ENCODE measurements at places on chromosomes 6 and 20. TPM values are rescaled to one million over a fixed set of nuclear protein-coding genes. Genes with fewer than 3 reads are reported as not detected.

HLA-DRB5 gene
- 14.0 TPM for total RNA-seq

DNA sequence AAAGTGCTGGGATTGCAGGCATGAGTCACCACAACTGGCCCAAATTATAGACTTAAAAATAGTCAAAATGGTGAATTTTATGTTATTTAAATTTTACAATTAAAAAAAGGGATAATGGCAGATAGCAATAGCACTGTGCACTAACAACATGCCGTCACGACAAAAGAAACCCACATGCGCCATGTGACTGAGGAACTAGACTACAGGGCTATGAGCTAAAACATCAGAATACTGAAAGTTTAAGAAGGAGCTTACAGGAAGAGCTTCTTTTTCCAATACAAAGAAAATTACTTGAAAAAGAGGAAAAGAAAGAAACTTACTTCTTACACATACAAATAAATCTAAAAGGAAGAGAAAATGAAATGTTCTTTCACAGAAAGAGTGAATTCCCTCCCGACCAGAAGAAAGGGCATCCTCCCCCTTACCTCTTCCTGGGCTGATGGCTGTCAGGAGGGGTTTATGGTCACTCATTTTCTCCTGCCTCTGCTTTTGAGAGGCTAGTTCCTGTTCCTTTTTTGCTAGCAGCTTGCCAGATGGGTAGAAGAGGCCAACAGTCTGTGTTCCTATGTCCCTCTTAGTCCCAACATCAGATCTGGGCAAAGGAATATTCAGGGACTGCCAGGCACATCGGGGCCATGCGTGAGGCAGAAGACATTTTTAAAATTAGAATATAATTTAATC, 54.5 kb downstream of the DZANK1 start:
- DNase-seq: no peak

DNA sequence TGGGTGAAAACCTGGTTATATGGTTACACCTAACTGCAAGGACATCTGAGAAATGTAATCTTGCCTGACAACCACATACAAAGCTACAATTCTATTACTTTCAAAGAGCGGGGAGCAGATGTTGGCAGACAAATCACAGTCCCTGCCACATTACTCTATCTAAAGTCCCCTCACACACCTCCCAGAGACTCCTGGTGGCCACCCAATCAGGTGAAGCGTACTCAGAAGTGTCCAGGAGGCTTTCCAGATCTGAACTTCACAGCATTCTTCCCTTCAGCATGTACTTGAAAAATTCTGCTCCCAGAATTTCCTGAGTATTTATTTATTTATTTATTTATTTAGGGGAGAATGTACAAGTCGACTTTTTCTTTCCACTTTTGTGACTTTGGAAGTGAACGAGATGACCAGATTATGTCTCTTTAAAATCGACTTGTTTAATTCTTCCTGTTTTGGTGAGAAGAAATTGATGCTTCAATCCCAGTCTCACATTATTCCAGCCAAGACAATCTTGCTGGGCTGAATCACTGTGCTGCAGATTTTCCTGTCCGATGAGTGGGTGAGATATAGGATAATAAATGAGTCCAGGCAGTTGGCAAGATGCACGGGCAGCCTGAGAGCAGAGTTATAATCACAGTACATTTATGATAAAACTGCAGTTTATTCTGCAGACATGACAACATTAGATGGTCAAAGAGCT, 46.9 kb upstream of the POPDC3 start:
- no peak for DNase-seq

GRCh38 chr6:73823832-73824231, 127.8 kb downstream of the CD109 start:
- DNase-seq: no peak

DNA sequence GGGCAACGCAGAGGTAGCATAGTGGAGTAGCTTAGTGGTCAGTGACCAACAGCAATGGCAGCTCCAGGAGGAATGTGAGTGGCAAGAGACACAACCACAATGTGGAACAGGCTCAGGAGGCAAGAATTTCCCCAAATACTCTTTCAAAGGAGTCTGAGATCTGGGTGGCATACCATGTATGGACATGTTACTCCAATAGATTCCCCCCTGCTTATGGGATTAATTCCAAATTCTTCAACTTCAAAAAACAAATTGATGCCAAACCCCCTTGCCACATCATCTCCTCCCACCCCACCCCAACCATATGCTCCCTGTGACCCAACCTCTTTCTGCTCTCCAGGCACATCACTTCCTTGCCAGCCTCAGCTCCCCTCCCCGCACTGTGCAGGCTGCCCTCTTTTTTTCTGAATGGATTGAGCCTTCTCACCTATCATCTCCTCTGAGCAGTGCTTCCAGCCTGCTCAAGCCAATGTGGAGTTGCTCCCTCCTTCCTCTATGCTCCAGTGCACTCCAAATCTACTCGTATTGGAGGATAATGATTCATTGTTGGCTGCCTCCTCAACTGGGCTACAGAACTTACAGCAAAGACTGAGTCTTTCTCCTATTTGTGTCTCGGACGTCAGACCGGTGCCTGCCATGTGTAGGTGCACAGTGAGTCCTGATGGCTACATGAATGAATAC, 93.0 kb upstream of the CEP85L start:
- no peak for DNase-seq

Measured in activated CD4-positive, alpha-beta memory T cell treated with anti-CD3 and anti-CD28 coated beads, Interleukin-2, amount 10 ng/mL, durations not matched to agents 7 days and 5 days (primary cell).